ENCODE measurements at places on chromosomes 5 and 9.

DNA sequence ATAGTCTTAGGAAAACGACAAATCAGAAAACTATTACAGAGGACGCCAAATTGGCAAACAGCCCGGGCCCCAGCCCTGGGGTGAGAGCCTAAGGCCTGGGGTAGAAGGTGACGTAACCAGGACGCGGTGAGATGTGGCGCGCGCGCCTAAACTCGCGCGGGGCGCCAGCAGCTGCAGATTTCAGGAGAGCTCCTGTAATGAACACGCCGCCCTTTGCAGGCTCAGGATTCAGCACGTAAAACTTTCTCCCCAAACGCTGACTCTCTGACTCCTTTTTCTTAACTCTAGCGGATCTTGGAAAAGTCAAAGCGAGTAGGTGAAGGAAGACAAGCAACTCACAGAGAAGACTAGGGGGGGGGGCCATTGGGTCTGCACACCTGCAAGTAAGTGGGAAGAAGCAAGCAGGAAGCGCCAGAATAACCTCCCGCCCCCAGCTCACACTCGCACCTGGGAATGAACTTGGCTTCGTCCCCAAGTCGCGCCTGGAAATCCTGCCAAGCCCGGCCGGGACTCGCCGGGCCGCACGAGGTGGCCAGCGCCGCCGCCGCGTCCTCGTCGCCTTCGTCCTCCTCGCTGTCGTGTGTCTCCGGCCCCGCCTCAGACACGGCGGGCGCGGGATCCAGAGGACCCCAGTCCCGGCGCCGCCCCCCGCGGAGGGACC is 822 bp downstream of the RASEF start:
- DNase-seq = no peak

DNA sequence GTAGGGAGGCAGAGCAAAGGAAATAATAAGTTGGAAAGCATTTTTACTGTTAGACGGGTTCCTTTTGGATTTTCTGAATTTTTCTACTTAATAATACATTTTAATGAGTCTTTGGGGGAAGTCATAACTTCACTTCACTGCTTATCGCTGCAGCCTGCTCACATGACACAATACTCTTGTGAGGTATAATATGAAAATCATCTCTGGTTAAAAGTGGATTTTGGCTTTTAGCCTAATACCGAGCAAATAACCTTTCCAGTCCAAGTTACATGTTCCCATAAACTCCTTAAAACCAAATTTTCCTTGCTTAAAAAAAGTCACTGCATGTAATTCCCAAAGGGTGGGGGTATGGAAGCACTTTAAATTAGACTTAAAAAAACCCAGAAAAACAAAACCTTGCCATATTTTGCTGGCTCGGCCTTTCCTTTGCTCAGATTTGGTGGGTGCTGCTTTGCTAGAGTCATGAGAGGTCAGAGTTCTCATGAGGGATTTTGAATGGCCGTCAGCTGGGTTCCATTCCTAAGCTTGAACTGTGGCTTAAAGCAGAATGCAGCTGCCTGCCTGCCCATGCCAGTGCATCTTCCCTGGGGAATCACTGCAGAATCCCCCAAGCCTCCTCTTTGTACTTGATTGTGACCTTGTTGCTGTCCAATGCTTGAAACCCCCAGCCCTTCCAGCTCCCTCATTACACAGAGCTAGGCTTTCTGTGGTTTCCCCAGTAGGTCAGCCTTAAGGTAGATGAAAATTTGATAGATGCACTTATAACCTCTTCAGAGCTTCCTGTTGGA is 331.8 kb downstream of the KDM4C start:
- DNase-seq = no peak

DNA sequence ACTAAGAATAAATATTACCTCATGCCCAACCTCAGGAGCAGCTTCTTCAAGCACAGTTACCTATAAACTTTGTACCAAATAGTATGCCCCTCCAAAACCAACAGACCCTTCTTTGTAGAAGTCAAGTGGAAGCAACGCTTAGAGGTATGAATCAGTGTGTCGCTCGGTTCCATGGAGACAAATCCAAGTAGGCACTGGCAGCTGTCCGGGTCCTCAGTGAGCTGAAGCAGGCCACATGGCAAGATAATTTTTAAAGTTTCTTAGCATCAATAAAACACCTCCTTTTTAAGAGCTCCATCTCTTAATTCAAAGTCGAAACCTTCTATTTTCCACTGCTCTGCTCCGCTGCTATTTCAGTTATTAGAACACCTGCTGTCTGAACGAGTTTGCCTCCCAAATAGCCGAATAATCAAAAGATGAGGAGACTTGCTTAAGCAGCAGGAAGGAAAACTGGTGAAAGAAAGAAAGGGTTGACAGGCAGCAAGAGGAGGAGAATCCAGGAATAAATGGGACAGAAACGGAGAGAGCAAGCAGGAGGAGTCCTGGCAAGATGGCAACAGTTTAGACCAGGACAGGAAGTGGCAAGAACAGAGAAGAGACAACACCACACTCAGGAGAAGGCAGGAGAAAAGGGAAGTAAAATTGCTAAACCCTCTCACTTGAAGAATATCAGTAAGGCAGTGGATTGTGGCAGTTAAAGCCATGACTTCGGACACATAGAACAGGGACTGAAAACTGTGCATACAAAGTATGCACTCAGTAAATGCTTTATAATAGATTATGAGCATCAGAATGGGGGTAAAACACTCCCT is 65.0 kb downstream of the PPP2R2B start:
- DNase-seq = no peak

GRCh38 chr5:156824800-156825199 is 25.3 kb upstream of the PPP1R2B start:
- DNase-seq = no peak

Data from uterus (tissue), 4 donors.